ENCODE measurements at places on chromosomes 12 and 14. TPM values are rescaled to one million over a fixed set of nuclear protein-coding genes. Genes with fewer than 3 reads are reported as not detected.

Gene KCNC2
- 0.09 TPM for total RNA-seq

Gene ACTR6
- total RNA-seq, result 8.2 TPM

Gene KIF5A
- 0.25 TPM for total RNA-seq

Gene KRT8
- 645 TPM for total RNA-seq

Gene SLC10A1
- not detected for total RNA-seq

Gene MED13L
- total RNA-seq, result 50.6 TPM

Gene GPR162
- 2.1 TPM for total RNA-seq

Gene SDR9C7
- not detected for total RNA-seq

Gene PAPOLA
- 130 TPM for total RNA-seq

Gene TAS2R30
- total RNA-seq, result 0.98 TPM

Gene OTOGL
- 0.19 TPM for total RNA-seq

Gene DPF3
- total RNA-seq, result 0.14 TPM

Gene ZBTB42
- total RNA-seq, result 7.8 TPM

DNA sequence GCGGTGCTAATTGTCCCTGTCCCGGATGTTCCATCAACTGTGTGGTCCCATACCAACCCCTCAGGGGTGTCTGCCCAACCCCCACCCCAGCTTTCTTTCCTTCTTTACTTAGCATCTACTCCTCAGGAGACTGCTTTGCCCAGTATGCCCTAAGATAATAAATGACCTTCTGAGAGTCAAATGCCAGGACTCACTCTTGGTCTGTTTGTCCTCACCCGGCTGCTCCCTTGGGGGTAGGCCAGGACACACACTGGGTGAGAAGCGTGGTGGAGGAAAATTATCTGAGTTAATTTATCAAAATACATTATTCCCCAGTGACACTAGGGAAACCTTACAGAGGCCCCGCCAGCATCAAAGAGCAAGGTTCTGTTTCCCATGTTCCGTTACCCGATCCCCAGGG, 457.0 kb downstream of the RGS6 start:
- DNase-seq, result no peak

GRCh38 chr14:61555056-61555838, 140.1 kb upstream of the HIF1A start:
- DNase-seq, result no peak

DNA sequence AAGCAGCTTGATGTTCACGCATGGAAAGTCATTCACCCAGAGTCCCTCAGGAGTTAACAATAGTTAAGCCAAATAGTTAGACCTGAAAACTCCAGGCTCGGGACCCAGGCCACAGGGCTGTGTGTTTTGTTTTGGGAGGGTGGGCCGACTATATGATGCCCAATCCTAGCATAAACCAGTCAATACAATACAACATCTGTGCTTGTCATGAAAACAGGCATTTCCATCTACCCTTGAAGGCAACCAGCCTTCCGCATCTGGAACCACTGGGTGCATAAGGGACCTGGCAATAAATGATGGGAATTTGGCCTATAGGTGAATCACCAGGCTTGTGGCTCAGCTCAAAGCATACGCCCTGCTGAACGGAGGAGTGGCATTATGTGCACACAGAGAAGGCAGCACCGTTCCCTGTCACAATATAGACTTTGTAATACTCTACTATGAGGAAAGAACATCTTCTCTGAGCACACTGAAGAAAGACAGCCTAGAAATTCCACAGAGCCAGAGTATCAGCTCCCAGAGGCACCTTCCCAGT, 91.0 kb upstream of the FOXN3 start:
- DNase-seq, result no peak

- DNase-seq, result no peak
Measured at GRCh38 chr12:127642208-127642607, 624.8 kb upstream of the TMEM132C start.

DNA sequence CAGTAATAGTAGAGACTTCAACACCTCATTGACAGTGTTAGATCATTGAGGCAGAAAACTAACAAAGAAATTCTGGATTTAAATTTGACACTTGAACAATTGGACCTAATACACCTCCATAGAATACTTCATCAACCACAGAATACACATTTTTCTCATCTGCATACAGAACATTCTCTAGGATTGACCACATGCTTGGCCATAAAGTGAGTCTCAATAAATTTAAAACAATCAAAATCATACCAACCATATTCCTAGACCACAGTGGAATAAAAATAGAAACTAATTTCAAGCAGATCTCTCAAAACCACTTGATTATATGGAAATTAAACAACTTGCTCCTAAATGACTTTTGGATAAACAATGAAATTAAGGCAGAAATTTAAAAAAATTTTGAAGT, 82.3 kb downstream of the SLC38A4 start:
- no peak for DNase-seq

GRCh38 chr12:62701492-62701891, 233.5 kb downstream of the PPM1H start:
- DNase-seq, result no peak

- no peak for DNase-seq
Measured at GRCh38 chr12:48175613-48176416, 7.6 kb upstream of the CCDC184 start.

- DNase-seq, result no peak
Measured at GRCh38 chr12:19148860-19149259, 19.3 kb downstream of the PLEKHA5 start.

- DNase-seq, result no peak
Measured at GRCh38 chr12:105359856-105360255, 29.4 kb downstream of the C12orf75 start.

DNA sequence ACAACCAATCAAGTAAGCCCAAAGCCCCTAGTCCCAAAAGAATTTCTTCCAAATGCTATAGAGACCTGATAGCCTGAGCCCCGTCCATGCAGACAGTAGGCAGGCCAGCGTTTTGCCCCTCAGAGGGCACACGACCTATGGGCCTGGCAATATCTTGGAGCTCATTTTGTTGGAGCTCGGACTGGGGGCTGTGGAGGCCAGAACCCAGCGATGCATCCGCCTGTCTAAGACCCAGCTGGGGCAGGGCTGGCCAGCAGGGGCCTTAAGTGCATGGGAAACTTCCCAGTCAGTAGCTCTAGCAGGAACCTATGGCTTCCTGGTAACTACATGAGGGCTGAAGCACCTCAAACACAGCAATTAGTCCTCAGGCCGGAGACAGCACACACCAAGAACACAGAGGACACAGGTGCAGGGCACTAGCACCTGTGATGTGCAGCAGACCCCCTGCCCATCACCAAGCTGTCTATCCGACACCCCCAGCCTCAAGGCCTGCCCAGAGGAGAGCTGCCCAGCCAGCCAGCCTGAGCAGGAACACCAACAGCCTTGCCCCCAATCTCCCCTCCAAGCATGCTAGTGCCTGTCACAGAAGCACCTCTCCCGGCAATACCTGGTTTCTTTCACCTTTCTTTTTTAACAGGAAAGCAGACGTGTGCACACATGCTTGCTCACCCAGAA, 50.8 kb downstream of the ARL6IP4 start:
- peak; percentile 22 for DNase-seq

GRCh38 chr14:93688820-93689219, 99.5 kb downstream of the PRIMA1 start:
- DNase-seq, result no peak

DNA sequence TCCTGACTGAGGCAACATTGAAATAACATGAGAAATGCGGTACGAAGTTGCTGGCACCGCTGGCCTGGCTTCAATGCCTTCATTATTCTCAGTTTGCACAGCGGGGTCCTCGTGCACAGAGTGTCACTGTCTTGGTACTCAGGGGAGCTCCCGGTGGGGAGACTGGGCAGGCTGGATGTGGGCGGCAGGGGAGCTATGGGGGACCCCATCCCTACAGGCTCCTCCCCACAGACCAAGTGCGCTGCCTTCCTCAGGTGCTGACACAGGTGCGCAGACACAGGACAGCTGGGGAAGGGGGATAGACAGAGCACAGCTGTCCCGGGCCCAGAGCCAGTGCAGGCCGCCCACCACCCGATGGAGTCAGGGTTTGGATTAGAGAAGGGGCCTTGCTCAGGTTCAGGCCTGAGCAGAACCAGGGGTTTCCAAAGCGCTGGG, 270.1 kb downstream of the ADGRD1 start:
- DNase-seq, result no peak

- DNase-seq, result no peak
Measured at GRCh38 chr12:108966378-108967151, 54.3 kb downstream of the SVOP start.

DNA sequence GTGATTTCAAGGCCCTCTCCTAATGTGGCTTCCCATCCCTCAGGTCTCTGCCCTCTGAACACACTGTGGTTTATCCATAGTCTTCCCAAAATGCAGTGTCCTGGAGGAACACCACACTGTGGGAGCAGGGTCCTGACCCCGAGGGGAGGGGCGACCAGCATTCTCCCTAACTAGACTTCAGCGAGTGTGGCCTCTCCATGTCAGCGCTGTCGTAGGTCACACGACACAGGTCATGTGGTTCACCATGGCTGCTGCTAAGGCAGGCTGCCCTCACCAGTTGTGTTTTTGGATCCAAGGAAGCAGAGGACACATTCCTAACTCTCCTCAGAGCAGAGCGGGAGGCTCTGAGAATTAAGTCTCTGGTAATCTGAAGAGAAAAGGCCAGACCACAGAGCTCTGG, 50.5 kb downstream of the SSH1 start:
- DNase-seq, result peak; percentile 28

- no peak for DNase-seq
Measured at GRCh38 chr12:124404162-124404784, 109.4 kb downstream of the RFLNA start.

GRCh38 chr14:23174296-23175184, 8.9 kb downstream of the SLC7A8 start:
- DNase-seq, result no peak

DNA sequence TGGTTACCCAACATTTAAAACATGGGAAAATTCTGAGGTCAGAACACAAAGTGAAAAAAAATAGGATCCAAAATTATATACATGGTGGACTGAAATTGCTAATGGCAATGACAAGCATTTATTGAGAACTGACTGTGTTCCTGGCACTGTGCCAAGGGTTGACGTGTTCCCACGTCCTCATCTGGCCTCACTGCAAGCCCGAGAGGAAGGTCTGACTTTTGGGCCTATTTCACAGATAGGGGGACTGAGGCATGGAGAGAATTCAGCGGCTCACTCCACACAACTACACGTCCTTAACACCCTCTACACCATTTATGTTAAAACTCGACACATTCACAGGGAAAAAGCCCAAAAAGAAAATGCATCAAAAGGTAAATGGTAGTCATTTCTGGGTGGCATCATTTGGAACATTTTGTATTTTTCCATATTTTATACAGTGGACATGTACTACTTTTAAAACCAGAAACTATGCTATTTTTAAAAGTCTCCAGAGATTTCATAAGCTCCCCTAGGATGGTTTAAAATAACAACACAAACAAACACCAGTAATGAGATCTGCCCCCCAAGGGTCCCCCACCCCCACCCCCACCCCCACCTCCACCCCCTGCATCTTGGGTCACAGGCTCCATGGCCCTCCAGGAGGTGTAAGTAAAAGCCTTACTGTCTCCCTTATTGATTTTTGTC, 27.7 kb downstream of the CLMN start:
- peak; percentile 59 for DNase-seq

DNA sequence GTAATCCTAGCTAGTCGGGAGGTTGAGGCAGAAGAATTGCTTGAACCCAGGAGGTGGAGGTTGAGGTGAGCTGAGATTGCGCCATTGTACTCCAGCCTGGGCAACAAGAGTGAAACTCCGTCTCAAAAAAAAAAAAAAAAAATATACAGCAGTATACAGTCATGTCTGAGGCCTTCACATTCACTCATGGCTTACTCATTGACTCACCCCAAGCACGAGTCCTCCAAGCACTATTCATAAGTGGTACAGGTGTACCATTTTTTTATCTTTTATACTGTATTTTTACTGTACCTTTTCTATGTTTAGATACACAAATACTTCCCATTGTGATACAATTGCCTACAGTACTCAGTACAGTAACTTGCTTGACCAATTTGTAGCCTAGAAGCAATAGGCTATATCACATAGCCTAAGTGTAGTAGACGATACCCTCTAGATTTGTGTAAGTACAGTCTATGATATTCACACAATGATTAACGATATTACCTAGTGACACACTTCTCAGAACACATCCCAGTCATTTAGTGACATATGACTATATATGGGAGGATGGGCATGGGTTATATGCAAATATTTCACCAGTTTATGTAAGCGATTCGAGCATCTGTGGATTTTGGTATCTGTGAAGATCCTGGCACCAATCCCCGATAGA, 12.2 kb downstream of the LLPH start:
- no peak for DNase-seq

DNA sequence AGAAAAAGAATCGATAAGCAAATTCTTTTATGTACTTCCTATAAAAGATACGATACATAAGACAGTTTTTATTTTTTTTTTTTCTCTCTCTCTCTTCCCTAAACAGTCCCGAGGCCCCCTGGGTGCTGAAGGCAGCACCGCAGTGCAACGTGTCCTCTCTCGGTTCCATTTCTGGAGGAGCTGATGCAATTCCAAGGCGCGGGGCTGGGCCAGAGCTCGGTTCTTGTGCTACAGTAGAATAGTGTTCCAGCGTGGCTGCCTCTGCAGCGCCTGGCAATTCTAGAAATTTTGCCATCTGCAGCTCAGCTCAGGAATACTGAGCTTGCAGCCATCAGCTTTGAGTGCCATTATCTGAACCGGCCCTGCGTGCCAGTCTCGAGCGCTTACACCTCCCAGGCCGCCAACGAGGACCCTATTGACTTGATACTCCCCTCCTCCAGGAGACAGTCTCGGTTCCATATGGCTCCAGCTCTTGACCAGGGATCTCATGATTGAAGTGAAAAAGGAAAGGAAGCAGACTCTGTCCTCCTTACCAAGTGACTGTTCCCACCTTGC, 630 bp downstream of the ALDH1L2 start:
- peak; percentile 77 for DNase-seq

DNA sequence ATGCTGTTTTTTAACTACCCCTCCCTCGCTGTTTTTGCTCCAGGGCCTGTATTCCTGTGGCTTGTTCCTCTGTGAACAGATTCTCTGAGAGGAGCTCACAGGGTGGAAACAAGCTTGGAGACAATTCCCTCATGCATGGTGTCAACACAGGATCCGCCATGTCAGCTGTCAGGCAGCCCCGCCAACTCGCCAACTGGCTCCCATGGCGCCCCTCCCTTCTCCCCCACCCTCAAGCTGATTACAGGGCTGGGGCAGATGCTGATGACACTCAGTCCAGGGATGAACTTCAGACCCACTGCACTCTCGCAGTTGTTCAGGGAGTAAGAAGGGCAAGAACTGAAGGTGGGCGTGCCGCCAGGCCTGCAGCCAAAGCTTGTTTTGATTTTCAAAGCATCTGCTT, 229.9 kb downstream of the NTF3 start:
- no peak for DNase-seq

DNA sequence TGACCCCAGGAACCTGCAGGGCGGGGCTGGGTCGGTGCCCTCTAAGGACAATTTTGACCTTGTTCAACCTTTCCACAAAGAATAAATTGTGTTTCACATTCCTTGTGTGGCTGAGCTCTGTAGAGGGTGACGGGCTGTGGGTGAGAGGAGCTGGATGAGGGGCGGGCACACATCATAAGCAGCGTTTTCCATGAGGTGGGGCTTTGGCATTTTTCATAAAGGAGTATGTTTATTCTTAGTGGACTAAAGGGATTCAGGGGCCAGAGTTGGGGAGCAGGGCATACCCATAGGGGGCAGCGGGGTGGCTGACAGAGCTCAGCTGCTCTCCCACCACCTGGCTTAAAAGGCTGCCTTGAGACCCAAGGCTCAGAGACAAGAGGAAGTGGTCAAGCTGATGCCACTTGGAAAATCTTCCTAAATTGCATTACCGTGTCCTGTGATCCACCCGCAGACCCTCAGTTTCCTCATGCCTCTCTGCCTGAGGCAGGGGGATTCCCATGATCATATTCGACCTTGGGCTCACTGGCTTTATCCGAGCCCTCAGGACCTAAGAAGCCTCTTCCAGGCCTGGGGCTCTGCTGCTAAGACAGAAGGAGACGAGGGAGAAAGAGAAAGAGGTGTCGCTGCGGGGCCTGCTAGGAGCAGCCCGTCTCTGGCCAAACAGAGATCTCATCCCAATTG, 11.4 kb downstream of the MMP14 start:
- no peak for DNase-seq
